T-helper 17 cell (primary cell): ENCODE measurements at places on chromosomes 16 and 17.

DNA sequence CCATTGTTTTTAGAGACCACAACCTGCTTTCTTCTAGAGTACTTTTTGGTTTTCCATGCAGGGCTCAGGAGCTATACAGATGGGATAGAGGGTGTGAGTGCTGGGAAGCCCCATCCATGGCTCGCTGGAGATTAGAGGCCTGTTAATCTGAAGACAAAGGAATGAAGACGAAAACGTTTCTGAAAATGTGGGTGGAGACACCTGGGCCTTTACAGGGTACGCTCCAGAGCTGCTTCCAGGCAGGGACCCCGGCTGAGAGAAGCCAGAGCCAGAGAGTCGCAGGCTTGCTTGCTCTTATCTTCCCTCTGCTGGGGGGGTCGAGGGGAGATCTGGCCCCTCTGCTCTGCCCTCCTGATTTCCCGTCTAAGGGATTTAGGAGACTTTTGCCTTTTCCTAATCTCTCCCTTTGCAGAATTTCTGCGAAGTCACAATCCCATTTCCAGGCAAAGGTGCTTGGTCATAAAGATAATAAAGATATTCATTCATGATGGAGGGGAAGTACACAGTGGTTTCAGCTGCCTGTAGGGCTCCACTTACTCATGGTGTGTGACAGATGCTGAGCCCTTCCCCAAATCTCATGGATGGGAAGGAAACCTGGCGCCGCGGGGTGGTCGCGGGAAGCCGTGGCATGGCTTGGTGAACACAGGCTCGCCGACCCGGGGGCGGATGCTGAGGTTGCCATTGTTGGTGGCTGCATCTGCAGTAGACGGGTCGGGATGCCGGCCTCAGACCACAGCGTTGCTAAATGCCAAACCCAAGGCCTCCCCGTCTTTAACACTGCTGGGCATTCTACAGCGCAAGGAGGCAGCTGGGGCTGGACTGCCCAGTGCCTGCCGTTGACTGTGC is 4.8 kb upstream of the SOCS3 start:
- DNase-seq: no peak

DNA sequence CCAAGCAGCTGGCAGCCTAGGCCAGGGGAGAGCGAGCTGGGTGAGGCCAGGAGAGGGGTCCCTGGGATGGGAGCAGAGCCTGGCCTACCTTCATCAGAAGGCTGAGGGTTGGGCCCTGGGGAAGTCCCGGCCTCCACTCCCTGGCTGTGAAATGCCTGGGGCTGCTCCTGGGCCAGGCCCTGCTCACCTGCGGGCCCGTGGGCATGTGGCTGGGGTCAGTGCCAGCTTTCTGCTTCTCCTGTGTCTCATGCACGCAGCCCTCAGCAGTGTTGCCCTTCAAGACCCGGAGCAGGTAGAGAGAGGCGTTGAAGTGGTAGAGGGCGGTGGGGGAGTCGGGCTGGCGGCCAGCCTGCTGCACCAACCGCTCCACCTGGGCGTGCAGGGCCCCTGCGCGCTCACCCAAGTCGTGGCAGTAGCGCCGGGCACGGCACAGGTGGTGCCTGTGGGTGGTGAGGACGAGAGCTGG is 12.4 kb downstream of the MYBBP1A start:
- no peak for DNase-seq

DNA sequence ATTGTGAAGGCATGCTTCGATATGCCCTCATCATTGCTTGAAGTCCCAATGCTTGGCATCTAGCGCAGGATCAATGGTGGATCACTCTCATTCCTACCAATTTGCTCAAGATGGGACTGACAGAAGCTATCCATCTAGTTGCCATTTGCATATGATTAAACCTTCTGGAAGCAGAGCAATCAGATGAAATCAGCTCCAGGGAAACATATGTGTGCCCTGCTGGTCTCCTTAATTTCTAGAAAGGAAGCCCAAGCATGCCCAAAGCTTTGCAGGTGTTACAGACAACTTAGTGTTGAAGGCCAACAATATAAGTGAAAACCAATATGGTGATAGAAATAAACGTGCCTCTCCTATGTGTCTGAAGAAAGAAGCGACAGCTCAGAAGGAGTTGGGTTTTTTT is 350.0 kb upstream of the ERCC4 start:
- no peak for DNase-seq

DNA sequence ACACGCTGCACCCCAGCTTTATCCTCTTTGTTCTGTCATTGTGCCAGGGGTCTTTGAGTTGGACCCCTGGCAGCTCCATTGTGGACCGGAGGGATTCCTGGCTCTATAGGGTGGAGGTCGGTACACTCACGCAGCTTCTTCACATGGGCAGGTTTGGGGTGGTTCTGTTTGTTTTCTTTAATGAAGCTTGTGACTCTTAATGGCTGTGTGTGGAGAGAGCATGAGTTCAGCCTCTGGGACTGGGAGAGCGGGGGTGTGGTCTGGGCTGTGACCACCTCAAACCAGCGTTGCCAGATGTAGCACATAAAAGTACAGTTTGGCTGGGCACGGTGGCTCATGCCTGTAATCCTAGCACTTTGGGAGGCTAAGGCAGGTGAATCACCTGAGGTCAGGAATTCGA is 21.2 kb upstream of the NAGLU start:
- DNase-seq: no peak

- DNase-seq: no peak
Observed at GRCh38 chr16:86880316-86881117, 302.2 kb downstream of the FOXL1 start.

DNA sequence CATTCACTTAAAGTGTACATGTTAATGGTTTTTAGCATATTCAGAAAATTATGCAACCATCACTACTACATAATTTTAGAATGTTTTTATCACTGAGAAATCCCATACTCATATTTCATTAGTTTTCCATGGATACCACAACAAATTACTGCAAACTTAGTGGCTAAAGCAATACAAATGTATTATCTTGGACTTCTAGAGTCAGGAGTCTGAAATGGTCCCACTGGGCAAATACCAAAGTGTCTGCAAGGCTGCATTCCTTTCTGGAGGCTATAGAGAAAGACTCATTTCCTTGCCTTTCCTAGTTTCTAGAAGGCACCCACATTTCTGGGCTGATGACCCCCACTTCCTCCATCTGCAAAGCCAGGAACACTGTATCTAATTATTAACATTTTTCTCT is 16.9 kb upstream of the GNAO1 start:
- DNase-seq: no peak

DNA sequence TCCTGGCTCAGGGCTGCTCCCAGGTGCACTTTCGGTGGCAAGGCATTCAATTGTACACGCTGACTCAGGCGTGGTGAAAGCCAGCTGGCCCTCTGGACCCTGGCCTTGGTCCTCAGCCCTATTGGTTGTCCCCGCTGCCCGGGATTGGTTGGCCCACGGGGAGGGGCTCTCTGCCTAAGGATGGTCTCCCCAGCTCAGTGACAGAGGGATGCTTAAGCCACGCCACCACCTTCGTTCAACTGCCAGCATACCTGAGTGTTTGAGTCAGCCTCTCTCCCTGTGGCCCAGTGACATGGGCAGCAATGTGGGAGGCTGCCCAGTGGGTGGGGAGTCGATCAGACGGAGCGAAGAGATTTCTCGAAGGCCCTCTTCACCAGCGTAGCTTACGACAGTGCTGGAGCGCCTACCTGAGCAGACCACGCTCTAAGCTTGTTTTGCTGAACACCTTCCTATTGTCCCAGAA is 30.3 kb downstream of the IRF8 start:
- no peak for DNase-seq

- DNase-seq: no peak
Observed at GRCh38 chr17:7215652-7216180, 3.9 kb downstream of the DLG4 start.

GRCh38 chr16:11596572-11597226 is 10.0 kb upstream of the LITAF start:
- DNase-seq: no peak

- DNase-seq: peak; percentile 65
Observed at GRCh38 chr17:75877752-75878173, 618 bp downstream of the TRIM47 start.

DNA sequence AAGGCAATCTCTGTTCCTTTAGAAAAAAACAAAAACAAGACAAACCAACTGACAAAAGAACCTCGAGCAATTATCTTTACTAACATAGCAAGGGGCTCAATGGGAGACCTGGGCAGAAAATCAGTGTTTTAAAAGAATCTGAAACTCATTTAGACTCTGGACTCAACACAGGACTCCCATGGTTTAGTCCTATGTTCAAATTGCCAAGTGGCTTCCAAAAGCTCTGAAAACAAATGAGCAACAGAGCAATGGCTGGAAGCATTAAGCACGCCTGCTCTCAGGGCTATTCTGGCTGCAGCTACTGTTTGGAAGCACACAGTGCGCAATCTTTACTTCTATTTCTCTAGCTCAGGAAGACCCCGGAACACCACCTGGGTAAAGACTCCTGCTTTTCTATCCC is 162.0 kb downstream of the AATF start:
- DNase-seq: no peak

GRCh38 chr16:85757341-85757822 is 6.5 kb upstream of the C16orf74 start:
- DNase-seq: no peak

- no peak for DNase-seq
Observed at GRCh38 chr16:17829811-17830210, 359.1 kb upstream of the XYLT1 start.

DNA sequence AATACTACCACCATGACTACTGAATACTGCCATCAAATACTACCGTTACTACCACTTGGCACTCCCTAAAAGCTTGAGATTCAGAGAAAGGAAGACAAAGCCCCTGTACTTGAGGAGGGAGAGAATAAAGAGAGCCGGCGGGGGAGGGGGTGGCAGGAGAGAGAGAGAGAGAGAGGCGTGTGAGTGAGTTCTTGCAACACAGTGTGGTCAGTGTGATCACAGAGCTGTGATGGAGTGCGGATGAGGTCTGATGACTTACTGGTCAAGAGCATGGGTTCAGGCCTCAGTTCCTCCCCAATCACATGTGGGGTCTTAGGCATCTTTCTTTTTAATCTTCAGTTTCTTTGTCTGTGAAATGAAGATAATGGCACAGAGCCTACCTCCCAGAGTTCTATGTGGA is 19.2 kb downstream of the PRKCB start:
- no peak for DNase-seq

GRCh38 chr16:50476486-50477255 is 71.5 kb upstream of the NKD1 start:
- no peak for DNase-seq

GRCh38 chr17:76917829-76918228 is 49.6 kb downstream of the MGAT5B start:
- no peak for DNase-seq

DNA sequence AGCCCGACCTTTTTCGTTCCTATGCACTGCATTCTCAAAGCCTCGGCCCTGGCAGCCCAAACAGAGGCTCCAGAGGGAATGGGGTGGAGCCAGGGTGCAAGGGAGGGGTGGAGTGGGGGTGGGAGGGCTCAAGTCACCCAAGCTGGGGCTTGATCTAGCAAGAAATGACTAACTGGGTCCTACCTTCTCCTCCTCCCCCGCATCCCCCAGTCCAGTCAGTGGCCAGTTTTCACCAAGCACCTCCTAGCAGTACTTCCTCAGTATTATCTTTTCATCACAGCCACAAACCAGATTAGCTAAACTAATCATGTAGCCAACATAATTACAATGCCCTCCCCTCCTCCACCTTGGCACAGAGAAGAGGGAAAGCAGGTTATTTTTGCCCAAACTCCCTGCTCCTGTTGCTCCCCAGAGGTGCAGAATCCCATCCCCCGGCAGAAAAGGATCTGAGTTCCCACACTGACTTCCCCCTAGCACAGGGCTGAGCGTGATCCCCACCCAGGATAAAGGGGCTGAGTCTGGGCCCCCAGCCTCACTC is 2.2 kb downstream of the JUP start:
- DNase-seq: no peak

- DNase-seq: no peak
Observed at GRCh38 chr16:5381481-5381880, 283.9 kb upstream of the EEF2KMT start.

DNA sequence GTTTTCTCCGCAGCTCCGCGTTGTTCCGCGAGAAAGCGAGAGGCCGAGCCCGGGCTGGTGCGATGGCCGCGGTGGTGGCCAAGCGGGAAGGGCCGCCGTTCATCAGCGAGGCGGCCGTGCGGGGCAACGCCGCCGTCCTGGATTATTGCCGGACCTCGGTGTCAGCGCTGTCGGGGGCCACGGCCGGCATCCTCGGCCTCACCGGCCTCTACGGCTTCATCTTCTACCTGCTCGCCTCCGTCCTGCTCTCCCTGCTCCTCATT is 404 bp downstream of the EMC6 start:
- DNase-seq: no peak

GRCh38 chr17:76384987-76385891 is 830 bp downstream of the SPHK1 start:
- no peak for DNase-seq

GRCh38 chr16:48441863-48442279 is 56.7 kb upstream of the SIAH1 start:
- no peak for DNase-seq

DNA sequence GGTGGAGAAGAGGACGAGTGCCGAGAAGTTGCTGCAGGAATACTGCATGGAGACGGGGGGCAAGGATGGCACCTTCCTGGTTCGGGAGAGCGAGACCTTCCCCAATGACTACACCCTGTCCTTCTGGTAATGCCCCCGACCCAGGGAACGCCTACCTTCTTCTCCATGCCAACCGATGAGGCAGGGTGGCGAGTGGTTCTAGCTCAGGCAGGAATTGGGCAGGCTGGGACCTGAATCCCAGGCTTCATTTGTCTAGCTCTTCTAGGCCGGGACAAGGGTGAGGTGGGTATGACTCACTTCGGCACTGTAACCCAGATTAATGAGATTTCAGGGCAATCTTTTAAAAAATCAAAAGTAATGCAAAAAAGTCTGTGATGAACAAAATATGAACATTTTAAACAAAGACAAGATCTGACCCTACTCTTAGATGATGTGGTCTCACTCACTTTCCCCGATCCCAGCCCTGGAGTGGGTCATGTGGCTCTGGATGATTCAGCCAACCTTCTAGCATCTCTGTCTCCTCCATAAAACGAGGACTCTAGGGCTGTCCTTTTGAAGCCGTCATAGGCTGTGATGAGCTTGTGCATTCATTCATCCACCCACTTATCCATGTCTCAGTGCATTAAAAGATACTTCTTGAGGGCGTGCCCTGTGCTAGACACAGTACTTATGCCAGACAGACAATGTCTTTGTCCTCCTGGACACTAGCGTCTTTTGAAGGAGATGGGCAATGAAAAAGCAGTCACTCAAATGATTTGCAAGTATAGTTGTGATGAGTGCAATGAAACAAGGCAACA is 102.6 kb downstream of the SDR42E1 start:
- DNase-seq: no peak

- DNase-seq: no peak
Observed at GRCh38 chr17:64622931-64623654, 39.0 kb downstream of the SMURF2 start.

DNA sequence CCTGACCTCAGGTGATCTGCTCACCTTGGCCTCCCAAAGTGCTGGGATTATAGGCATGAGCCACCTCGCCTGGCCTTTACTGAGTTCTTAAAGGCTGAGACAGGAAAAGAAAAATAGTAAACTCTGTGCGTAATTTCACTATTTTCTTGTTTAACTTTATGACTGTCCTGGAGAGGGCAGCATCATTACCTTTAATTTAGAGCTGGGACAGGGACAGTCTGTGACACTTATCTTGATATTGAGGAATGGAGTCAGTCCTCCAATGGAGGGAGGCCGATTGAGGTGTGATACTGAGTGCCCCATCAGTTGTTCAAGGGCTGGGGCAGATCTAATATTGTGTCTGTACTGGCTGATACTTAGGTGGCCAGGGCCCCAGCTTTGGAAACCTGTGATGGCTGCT is 21.5 kb upstream of the SPN start:
- DNase-seq: no peak

- DNase-seq: no peak
Observed at GRCh38 chr17:57284583-57284982, 28.3 kb downstream of the MSI2 start.

- no peak for DNase-seq
Observed at GRCh38 chr16:53849994-53850393, 146.0 kb downstream of the FTO start.
